HCT116 (cell line): ENCODE measurements at places on chromosomes 1 and 21. TPM values are rescaled to one million over a fixed set of nuclear protein-coding genes. Genes with fewer than 3 reads are reported as not detected.

Gene ANKRD35
- total RNA-seq, result not detected

Gene RSPH1
- total RNA-seq, result 1.5 TPM

Gene MTF2
- total RNA-seq, result 45.5 TPM

- no peaks in the 10 kb centered on the region for H3K36me3 ChIP-seq
- no peak overlapping the region for H3K27ac ChIP-seq
- peaks cover 26% of the 10 kb centered on the region for H3K4me1 ChIP-seq
- no peak overlapping the region for H3K4me3 ChIP-seq
- no peaks in the 10 kb centered on the region for H3K27me3 ChIP-seq
Observed at GRCh38 chr1:43002766-43003165, 44.1 kb upstream of the SLC2A1 start.

DNA sequence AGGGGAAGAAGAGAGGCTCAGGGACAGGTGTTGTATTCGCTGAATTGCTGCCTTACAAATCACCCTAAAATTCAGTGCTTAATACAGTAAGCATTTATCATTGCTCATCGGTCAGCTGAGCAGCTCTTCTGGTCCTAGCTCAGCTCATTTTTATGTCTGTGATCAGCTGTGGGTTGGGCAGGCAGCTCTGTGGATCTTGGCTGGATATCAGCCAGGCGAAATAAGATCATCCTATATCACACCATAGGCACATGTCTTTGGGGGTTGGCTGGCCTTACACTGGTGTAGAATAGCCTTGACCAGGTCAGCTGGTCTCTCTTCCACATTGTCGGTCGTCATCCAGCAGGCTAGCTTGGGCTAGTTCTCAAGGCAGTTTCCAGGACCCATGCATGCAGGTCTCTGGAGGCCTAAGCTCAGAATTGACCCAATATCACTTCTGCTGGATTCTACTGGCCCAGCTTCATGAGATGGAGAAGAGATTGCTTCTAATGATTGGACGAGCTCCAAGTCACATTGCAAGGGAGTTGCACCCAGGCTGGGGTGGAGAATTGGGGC, 448.6 kb downstream of the KIF26B start:
- no peak for DNase-seq
- H3K4me3 ChIP-seq, result no peak overlapping the region
- H3K4me1 ChIP-seq, result no peaks in the 10 kb centered on the region

- no peak for DNase-seq
- H3K4me1 ChIP-seq, result peaks cover 16% of the 10 kb centered on the region
- no peaks in the 10 kb centered on the region for H3K36me3 ChIP-seq
Observed at GRCh38 chr1:2609319-2610035, 22.9 kb downstream of the PRXL2B start.

- H3K27ac ChIP-seq, result no peak overlapping the region
- H3K4me1 ChIP-seq, result 0 out of 2 replicates have a peak, but pooled peaks cover 3% of the 10 kb centered on the region
- no peaks in the 10 kb centered on the region for H3K27me3 ChIP-seq
- no peak for DNase-seq
Observed at GRCh38 chr1:29649189-29650040, 413.1 kb downstream of the PTPRU start.

GRCh38 chr1:89975540-89976125, 19.3 kb upstream of the ZNF326 start:
- no peak for DNase-seq
- no peaks in the 10 kb centered on the region for H3K36me3 ChIP-seq
- no peak overlapping the region for H3K4me3 ChIP-seq
- no peaks in the 10 kb centered on the region for H3K27me3 ChIP-seq

DNA sequence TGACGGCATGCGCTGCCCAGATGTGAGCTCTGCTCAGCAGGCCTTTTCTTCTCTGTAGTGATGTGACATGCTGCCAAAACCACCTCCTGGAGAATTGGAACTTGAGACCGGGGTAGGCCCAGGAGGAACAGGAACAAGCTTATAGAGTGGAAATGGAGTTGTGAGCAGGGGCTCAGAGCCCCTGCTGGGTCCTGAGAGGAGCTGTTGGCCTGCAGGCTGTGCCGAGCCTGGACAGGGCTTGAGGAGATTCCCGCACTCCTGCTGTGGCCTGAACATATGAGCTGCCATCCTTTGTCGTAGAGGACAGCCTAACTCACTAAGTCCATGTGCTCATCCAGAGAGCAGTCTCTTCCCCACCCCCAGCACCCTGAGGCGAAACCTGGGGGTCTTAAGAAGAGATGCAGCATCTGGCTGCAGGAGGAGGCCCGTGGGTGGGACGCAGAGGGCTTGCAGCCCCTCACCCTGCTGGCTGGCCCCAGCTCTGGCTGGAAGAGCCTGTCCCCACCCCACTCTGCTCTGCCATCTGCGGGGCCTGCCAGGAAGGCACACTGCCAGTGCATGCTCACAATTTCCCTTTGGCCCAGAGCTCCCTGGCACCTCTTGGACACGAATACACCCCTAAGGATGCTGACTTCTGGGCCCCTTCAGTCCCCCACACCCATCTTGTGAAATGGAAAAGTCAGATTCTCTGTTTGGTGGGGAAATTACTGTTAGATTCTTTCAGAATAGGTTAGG, 42.5 kb downstream of the PTPRF start:
- H3K36me3 ChIP-seq, result peaks cover 12% of the 10 kb centered on the region
- no peaks in the 10 kb centered on the region for H3K4me1 ChIP-seq
- no peak overlapping the region for H3K27ac ChIP-seq
- H3K27me3 ChIP-seq, result no peaks in the 10 kb centered on the region
- no peak overlapping the region for H3K4me3 ChIP-seq

DNA sequence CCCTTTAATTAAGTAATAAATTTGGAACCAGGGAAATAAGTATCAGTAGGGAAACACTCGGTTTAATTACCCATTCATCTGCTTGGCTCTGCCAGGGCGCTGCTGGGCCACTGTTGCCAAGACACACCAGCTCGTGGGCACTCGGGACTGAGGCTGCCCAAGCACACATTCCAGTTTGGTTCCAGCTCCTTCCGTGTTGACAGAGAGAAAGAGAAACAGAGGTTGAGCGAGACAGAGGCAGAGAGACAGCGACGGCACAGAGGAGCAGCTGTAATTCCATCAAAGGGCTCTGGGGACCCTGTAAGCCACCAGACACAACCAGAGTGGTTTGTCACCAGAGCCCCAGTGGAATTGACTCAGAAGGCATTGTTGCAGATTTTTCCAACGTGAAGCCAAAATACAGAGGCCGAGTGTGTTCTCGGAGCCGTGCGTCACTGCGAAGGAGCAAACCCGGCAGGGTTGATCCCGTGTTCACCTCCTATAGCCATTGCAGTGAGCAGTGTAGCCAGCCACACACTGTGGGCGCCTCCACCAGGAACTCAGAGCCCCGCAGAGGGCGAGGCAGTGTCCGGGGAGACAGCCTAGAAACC, 33.5 kb downstream of the SYF2 start:
- H3K27ac ChIP-seq, result no peak overlapping the region
- no peaks in the 10 kb centered on the region for H3K4me1 ChIP-seq
- no peaks in the 10 kb centered on the region for H3K27me3 ChIP-seq
- DNase-seq, result no peak

- no peak overlapping the region for H3K27ac ChIP-seq
- DNase-seq, result no peak
- peaks cover 76% of the 10 kb centered on the region for H3K4me1 ChIP-seq
- no peak overlapping the region for H3K4me3 ChIP-seq
- no peaks in the 10 kb centered on the region; the same call in 1 of the 2 replicates for H3K36me3 ChIP-seq
Observed at GRCh38 chr1:93628681-93629080, 53.0 kb downstream of the BCAR3 start.

- no peaks in the 10 kb centered on the region for H3K27me3 ChIP-seq
- H3K4me1 ChIP-seq, result no peaks in the 10 kb centered on the region
- DNase-seq, result no peak
- no peak overlapping the region for H3K4me3 ChIP-seq
- H3K36me3 ChIP-seq, result no peaks in the 10 kb centered on the region
Observed at GRCh38 chr21:42567861-42568260, 54.2 kb downstream of the SLC37A1 start.

DNA sequence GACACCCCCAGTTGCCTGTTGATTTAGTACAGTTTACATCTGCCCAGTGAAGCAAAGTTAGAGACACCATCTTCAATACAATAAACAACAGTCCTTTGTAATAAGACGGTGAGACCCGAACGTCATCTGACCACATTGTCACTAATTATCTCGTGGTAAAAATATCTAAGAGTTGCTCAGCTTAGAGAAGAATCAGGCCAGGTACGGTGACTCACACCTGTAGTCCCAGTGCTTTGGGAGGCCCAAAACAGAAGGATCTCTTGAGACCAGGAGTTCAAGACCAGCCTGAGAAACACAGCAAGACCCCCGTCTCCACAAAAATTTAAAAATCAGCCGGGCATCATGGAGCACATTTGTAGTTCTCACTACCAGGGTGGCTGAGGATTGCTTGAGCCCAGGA, 53.5 kb downstream of the CD34 start:
- no peaks in the 10 kb centered on the region for H3K4me1 ChIP-seq
- no peak for DNase-seq
- H3K27me3 ChIP-seq, result no peaks in the 10 kb centered on the region
- no peak overlapping the region for H3K27ac ChIP-seq
- no peak overlapping the region for H3K4me3 ChIP-seq

GRCh38 chr1:110480356-110481096, 29.6 kb downstream of the PROK1 start:
- no peak overlapping the region for H3K4me3 ChIP-seq
- DNase-seq, result no peak
- H3K27ac ChIP-seq, result no peak overlapping the region
- no peaks in the 10 kb centered on the region for H3K27me3 ChIP-seq
- no peaks in the 10 kb centered on the region for H3K36me3 ChIP-seq
- peaks cover 23% of the 10 kb centered on the region for H3K4me1 ChIP-seq

DNA sequence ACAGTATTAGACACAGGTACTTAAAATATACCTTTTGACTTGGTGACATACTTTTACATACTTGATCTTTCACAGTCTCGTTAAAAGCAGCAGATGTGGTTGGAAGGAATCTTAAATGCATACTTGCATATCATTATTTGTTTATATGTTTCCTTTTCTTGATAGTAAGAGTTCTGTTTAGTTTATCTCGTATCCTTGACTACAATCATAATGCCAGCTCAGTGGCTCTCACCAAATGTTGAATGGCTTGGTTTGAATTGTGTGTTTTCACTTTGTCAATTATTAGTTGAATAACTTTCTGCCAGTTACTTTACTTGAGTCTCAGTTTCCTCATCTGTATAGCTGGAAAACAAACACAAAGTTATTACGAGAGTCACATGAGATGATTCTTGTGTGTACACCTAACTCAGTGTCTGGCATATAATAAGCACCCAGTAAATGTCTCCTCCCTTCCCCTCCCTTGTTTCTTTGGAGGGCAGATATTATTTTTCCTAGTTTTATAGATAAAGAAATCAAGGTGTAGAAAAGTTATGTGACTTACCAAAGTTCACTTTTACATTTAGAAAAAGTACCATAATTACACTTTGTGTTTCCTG, 131.6 kb upstream of the IVNS1ABP start:
- H3K36me3 ChIP-seq, result no peaks in the 10 kb centered on the region
- DNase-seq, result no peak
- H3K27me3 ChIP-seq, result no peaks in the 10 kb centered on the region
- H3K4me3 ChIP-seq, result no peak overlapping the region
- no peak overlapping the region for H3K27ac ChIP-seq

DNA sequence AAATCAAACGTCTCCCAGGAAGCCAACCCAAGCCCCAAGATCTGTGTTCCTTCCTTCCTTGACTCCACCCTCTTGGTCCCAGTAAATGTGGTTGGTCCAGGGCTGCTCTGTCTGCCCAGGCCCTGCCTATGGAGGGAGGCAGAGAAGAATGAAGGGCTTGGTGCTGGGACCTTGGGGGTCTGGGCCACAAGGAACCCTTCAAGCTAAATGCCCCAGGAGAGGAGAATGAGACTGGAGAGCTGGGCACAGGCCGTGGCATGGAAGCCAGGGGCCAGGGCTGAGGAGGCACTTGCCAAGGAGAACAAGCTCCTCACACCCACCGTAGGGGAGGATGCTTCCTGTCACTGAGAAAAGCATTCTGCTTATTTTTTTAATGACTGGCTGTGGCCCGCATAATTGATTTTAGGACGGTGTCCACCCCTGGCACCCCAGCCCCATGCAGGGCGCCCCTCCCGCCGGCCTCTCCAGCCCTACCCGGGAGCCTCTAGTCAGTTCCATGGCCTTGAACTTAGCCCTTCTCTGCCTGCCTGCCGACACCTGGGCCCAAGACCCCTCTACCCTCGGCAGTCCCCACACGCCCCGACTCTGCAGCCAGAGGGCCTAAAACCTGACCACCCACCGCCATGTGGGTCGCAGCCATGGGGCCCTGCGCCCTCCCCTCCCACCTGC, 889 bp downstream of the CLEC20A start:
- no peaks in the 10 kb centered on the region for H3K27me3 ChIP-seq
- H3K4me3 ChIP-seq, result no peak overlapping the region
- H3K27ac ChIP-seq, result no peak overlapping the region
- H3K4me1 ChIP-seq, result peaks cover 7% of the 10 kb centered on the region; the same call in 1 of the 2 replicates
- no peak for DNase-seq

GRCh38 chr1:58833166-58833565, 49.3 kb upstream of the JUN start:
- H3K4me1 ChIP-seq, result no peaks in the 10 kb centered on the region
- H3K4me3 ChIP-seq, result no peak overlapping the region
- no peaks in the 10 kb centered on the region for H3K27me3 ChIP-seq

- H3K27me3 ChIP-seq, result no peaks in the 10 kb centered on the region
- DNase-seq, result no peak
- no peak overlapping the region for H3K4me3 ChIP-seq
- H3K27ac ChIP-seq, result no peak overlapping the region
- H3K36me3 ChIP-seq, result peaks cover 23% of the 10 kb centered on the region; the same call in 1 of the 2 replicates
Observed at GRCh38 chr1:11053758-11054137, 6.1 kb downstream of the SRM start.
